T-helper 1 cell treated with Interleukin-12 subunit alpha and Interleukin-12 subunit beta and Interleukin-4 antibody, amounts not matched to agents 30 ng/mL and 1 ng/mL, for 36 hours (primary cell): ENCODE measurements at places on chromosomes 3 and 15. TPM values are rescaled to one million over a fixed set of nuclear protein-coding genes. Genes with fewer than 3 reads are reported as not detected.

The CRABP1 gene
- not detected in 2 replicates for total RNA-seq

The GATA2 gene
- total RNA-seq = 0.15 and 0.32 TPM in 2 replicates

The RASL12 gene
- total RNA-seq = not detected in 2 replicates

The TIMP4 gene
- not detected in 2 replicates for total RNA-seq

The ADAMTS7 gene
- 0.15 and 0.32 TPM in 2 replicates for total RNA-seq

The MINAR1 gene
- total RNA-seq = 0.88 and 1.3 TPM in 2 replicates

The KNSTRN gene
- 38.0 and 42.7 TPM in 2 replicates for total RNA-seq
